ENCODE measurements at places on chromosomes 12 and 14. TPM values are rescaled to one million over a fixed set of nuclear protein-coding genes. Genes with fewer than 3 reads are reported as not detected.

The RFLNA gene
- total RNA-seq = 3.8 TPM

The OTUB2 gene
- 1.2 TPM for total RNA-seq

The EDDM3A gene
- not detected for total RNA-seq

The TIGAR gene
- 3.5 TPM for total RNA-seq

The PZP gene
- not detected for total RNA-seq

The ELK3 gene
- 28.1 TPM for total RNA-seq

The POTEG gene
- total RNA-seq = not detected

Measured in placental epithelial cell (primary cell).